Naive thymus-derived CD4-positive, alpha-beta T cell (primary cell): ENCODE measurements at places on chromosomes 11 and 22. TPM values are rescaled to one million over a fixed set of nuclear protein-coding genes. Genes with fewer than 3 reads are reported as not detected.

Gene OR2AT4
- not detected for polyA plus RNA-seq

Gene FKBP2
- 81.4 TPM for polyA plus RNA-seq

Gene BTBD18
- polyA plus RNA-seq = 0.95 TPM

Gene APOL6
- 22.5 TPM for polyA plus RNA-seq

Gene TMEM151A
- polyA plus RNA-seq = not detected

Gene TBC1D10A
- polyA plus RNA-seq = 84.7 TPM

- peak; percentile 75 for DNase-seq
Measured at GRCh38 chr11:74417379-74417804, 19.2 kb upstream of the PGM2L1 start.

GRCh38 chr22:19354201-19354600, 62.7 kb upstream of the CLTCL1 start:
- no peak for DNase-seq

DNA sequence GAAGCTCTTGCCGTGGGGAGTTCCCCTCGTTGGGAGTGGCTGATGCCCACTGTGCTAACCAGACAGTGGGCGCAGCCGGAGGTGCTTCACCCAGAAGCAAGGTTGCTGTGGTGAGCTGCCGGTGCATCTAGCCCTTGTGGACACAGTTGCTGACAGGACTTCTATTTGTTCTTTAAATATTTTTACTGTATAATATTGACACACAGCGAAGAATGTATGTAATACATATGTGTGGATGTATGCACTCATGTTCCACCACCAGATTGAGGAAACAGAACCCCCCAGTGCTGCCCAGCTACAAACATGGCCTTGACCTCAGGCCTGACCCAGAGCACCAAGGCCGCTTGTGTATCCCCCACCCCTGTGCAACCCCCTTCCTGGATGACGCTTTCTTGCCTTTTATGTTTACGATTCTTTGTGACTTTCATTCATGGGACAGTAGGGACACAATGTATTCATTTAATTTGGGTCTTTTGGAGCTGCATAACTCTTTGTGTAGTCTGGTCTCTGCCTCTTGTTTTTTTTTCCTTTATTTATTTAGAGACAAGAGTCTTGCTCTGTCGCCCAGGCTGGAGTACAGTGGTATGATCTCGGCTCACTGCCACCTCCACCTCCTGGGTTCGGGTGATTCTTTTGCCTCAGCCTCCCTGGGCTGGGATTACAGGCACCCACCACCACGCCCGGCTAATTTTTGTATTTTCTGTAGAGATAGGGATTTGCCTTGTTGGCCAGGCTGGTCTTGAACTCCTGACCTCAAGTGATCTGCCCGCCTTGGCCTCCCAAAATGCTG, 132.6 kb downstream of the TBC1D22A start:
- no peak for DNase-seq

GRCh38 chr22:36366291-36366708, 21.5 kb downstream of the MYH9 start:
- DNase-seq = no peak

DNA sequence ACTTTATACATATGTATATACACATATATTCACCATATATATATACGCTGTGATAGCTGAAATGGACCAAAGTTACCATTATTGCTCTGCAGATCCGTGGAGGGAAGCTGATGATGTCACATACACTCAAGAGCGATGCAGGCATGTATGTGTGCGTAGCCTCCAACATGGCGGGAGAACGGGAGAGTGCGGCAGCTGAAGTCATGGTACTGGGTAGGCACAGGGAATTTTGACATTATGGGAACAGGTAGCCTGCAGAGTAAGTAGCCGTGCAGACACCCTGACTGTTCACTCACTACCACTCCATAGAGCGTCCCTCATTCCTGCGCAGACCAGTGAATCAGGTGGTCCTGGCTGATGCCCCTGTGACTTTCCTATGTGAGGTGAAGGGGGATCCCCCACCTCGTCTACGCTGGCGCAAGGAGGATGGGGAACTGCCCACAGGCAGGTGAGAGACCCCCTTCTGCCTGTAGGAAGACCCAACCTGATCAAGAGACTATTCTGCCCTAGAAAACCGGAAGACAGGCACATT, 4.7 kb downstream of the ROBO3 start:
- no peak for DNase-seq

DNA sequence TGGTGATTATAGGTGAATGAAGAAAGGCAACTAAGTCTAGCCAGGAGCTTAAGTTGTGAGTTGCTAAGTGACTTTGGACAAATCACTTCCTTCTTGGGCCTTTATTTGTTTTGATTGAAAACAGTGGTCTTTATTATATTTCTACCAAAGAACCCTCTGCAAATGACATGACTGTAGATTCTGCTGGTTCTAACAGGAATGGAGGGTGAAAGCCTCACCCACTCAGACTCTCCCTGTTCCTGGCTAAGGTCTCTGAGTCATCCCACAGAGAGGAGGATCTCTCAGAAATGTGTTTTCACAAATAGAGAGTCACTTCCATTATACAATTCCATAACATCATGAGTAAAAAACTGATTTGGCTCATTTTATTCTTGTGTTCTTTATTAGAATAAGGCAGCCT, 583.9 kb upstream of the LRRC4C start:
- no peak for DNase-seq

DNA sequence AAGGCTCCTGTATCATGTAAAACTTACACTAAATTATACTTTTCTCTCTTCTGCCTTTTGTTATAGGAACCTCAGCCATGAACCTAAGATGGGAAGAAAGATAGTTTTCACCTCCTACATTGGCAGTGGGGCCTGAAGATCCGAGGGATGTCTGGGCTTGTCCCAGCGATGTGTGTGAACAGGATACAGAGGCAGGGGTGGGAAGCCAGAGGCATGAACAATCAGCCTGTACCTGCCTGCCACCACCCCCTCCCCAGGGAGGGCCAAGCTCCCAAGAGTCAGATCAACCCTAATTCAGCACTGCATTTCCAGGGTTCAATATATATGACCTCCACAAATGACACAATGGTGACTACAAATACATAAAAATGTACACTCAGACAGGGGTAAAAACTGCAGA, 9.4 kb downstream of the KIAA0930 start:
- DNase-seq = no peak

- no peak for DNase-seq
Measured at GRCh38 chr11:11117730-11118129, 235.3 kb downstream of the CSNK2A3 start.

DNA sequence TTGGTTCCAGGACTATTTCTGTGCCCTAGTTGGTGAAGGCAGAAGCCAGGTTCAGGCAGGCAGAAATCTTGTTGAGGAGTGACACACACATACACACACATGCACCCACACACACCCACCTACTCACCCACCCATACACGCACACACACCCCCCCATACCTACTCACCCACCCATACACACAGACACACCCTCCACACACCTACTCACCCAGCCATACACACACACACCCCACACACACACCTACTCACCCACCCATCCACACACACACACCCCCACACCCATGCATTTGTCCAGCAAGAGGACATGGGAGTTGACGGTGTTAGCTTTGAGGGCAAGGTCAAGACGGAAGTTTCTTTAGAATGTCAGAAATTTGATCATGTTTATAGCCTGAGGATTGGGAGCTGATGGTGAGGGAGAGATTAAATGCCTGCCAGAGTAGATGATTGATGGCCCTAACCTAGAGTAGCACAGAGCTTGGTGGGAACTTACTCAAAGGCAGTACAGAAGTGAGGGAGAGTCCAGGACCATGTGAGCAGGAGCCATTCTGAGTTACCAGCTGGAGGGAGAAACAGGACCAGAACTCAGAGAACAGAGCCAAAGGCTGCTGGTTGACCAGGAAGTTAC, 68.9 kb downstream of the CYB5R2 start:
- no peak for DNase-seq

GRCh38 chr22:31852691-31853421, 91.5 kb upstream of the YWHAH start:
- no peak for DNase-seq

DNA sequence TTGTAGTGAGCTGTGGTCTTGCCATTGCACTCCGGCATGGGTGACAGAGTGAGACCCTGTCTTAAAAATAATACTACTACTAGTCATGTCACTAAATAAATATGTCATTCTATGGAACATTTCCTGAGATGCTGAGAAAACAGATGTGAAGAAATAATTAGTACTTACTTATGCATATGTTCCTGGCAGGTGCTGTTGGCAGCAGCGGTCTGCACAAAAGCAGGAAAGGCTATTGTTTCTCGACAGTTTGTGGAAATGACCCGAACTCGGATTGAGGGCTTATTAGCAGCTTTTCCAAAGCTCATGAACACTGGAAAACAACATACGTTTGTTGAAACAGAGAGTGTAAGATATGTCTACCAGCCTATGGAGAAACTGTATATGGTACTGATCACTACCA, 8.8 kb downstream of the ARCN1 start:
- no peak for DNase-seq
